ENCODE measurements at places on chromosomes 4 and X.

- no peak for DNase-seq
Observed at GRCh38 chr4:140059159-140059558, 94.8 kb downstream of the MAML3 start.

DNA sequence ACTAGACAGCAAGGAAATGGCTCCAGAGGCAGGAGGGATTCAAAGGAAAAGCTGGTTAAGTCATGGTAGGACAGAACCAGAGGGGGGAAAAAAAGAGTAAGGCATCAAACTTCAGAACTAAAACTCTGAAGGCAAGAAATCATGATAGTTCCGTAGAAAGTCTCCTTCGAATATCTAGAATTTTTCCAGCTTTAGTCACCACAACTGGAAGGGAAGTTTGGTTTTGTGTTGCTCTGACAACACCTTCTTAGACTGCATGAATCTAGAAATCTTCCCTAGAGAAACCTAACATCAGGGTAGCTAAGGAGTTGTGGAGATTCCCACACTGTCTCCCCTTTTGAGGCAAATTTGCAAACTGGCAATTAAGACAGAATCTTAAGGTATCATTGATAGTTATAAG, 33.7 kb downstream of the AMMECR1 start:
- DNase-seq: peak; percentile 58

- DNase-seq: no peak
Observed at GRCh38 chr4:53424280-53424679, 46.8 kb downstream of the FIP1L1 start.

- DNase-seq: no peak
Observed at GRCh38 chrX:119755981-119756533, 2.3 kb upstream of the SOWAHD start.

DNA sequence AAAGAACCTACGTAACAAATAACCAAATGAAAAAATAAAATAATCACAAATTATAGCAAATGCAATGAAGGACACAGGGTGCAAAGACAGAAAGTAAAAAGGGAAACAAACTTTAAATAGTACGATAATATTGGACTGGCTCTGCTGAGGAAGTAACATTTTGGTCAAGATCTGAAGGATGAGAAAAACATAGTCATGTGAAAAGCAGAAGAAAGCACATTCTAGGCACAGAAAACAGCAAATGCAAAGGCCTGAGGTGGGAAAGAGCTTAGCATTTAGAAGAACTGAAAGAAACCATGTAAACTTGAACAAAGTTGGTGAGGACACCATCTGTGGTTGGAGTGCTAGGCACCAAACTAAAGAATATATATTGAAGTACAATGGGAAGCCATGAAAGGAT, 111.2 kb downstream of the PPP3CA start:
- DNase-seq: no peak

DNA sequence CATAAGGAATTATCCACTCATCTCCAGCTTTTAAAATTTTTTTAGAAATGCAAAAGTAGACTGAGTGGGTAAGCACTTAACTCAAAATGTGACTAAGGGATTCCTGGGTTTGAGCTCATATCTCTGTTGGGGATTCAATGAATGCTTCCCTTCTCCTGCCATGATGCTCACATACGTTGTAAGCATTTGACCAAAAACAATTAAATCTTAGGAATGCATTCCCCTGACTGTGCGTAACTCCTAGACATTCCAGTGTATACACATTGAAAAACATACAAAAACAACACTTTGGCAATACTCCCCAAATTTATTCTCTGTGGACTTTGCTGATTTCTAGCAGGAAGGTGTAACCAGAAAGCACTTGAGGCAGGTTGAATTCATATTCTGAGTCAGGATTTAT, 29.8 kb downstream of the SPANXA2 start:
- no peak for DNase-seq

GRCh38 chr4:113411496-113411938, 350.0 kb downstream of the CAMK2D start:
- DNase-seq: peak; percentile 60

DNA sequence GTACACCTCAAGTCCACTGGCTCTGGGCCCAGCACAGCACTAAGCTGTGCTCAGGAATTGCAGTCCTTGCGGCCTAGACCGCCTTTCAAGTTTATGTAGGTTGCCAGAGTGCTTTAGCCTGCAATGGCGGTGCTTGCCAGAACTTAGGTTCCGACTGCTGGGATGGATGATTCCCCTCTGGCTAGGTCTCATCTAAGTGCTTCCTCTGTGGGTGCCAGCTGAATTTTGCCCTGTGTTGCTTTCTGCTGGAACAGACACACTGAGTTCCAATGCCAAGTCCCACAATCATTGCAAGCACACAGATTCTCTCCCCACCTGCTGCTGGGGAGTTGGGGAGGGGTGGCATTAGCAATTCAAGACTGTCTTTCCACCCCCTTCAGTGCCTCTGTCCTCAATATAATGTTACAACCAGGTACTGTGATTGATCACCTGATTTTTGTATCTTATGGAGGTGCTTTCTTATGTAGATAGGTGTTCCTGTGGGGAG, 129.5 kb downstream of the GRID2 start:
- DNase-seq: no peak

- no peak for DNase-seq
Observed at GRCh38 chr4:3077796-3078195, 3.3 kb downstream of the HTT start.
